ENCODE measurements at places on chromosomes 7 and 10.

- DNase-seq, result no peak
Observed at GRCh38 chr7:155669717-155670505, 25.4 kb downstream of the RBM33 start.

GRCh38 chr10:101228153-101228965 is 904 bp downstream of the LBX1 start:
- DNase-seq, result no peak

DNA sequence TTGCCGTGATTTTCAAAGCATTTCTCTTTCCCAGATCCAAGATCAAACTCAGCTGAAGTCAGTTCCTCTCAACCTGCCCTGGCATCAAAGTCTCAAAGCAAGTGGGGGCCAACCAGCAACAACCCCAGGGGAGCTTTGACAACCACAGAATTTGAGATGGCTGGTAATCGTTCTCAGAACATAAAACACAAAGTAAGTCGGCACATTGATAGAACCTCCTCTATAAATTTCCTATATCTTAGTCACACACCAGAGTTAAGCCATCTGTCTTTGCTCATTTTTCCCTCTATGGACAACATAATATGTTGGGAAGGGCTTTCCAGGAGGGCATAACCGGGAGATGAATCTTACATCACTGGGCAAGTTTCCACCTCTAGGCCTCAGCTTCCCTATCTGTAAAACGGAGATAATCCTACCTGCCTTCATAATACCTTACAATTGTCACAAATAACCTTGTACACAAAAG is 1.2 kb upstream of the DNAJC9 start:
- DNase-seq, result no peak

DNA sequence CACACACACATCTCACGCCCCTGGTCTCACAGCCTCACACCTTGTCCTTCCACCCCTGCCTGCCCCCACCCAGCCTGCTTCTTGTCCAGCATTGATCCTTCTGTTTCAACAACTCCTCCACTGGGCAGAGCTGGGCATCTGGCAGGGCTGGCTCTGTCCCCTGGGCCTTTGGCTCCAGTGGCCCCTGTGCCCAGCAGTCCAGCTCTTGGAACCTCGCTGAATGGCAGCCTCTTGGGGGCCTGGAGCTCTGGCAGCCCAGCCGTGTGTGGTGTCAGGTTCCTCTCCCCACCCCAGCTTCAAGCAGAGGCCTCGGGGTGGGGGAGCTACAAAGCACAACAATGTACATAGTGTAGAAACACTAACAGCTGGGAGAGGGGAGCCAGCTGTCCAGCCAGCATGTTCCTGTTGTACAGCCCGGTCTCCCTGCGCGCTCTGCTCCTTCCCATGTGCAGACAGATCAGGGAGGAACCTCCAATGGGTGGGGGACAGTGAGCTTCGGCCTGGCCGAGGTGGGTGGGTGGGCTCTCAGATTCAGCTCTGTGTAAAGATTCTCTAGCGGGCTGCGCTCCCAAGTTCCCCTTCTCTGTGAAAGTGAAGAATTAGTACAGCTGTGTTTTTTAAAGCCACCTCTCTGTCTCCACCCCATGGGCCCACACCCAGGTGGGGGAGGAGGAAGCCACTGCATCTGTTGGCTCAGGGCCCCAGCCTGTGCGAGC is 19.4 kb downstream of the ZMIZ2 start:
- DNase-seq, result no peak

- DNase-seq, result no peak
Observed at GRCh38 chr7:571718-572415, 52.2 kb upstream of the PDGFA start.

DNA sequence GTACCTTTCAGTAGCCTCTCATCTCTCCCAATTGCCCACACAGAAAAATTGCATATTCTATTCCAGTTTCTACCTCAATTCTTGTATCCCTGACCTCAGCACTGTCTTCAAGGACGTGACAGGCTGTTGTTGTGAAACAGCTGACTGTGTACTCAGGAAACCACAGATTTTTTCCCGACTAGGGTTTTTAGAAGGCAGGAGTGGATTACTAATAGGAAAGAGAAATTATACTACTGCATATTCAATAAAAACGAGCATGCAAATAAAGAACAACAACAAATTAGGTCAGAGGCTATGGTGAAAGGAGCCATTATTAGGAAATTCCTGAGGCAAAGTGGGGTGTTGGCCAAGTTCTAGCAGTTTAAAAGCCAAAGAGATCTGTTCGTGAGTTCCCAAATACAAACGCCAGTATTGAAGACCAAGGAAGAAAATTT is 93.4 kb downstream of the DOCK4 start:
- no peak for DNase-seq

All from stimulated activated CD4-positive, alpha-beta T cell treated with anti-CD3 and anti-CD28 coated beads, Interleukin-1b, Interleukin-23, amount 100 ng/mL, for 1 hour (primary cell).